CD4-positive, alpha-beta memory T cell (primary cell): ENCODE measurements at places on chromosomes 1 and 21. TPM values are rescaled to one million over a fixed set of nuclear protein-coding genes. Genes with fewer than 3 reads are reported as not detected.
A peak's percentile ranks its signal among the peaks of the same experiment; 100 is the strongest.

GPR3 gene
- total RNA-seq = not detected

DNA sequence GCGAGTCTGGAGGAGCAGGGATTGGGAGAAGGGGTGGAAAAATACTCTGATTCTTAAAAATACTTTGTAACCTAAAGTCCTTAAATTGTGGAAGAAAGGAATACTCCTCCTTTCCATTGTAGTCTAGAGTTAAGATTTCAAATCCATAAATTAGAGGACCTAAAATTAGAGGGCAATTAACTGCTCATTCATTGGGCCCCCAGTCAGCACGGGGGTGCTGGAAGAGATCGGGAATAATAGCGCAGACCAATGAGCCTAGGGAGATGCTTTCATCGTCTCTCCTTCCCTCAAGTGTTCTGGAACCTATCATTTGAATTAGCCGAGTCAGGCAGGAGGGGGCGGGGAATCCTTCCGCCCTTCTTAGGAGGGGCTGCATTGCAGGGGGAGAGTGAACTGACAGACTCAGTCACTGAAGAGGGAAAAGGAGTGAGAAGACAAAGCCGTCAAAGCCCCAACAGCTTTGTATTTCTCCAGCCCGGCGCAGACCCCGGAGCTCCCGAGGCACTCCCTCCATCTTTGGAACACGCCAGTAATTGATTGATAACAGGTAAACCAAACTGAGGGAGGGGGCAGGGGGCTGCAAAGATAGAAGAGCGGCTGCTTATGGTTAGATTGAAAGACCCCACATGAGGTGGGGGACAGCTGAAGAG lies at the start of gene MLLT11:
TSS of gene MLLT11 (plus strand) at position 391 of the 650 bp plus-strand sequence. CDS start 6,828 bp downstream, outside the sequence.
- H3K27me3 ChIP-seq = no peaks in the 10 kb centered on the region
- peaks cover 9% of the 10 kb centered on the region for H3K36me3 ChIP-seq
- H3K27ac ChIP-seq = peak within 1 kb of the TSS; percentile 90
- peaks cover 36% of the 10 kb centered on the region for H3K4me1 ChIP-seq
- H3K4me3 ChIP-seq = peak within 1 kb of the TSS; percentile 93

- no peak for DNase-seq
- no peaks in the 10 kb centered on the region for H3K4me1 ChIP-seq
- no peak overlapping the region for H3K27ac ChIP-seq
- no peaks in the 10 kb centered on the region for H3K27me3 ChIP-seq
Observed at GRCh38 chr21:19440792-19441655, 1037.4 kb upstream of the TMPRSS15 start.

- peaks cover 3% of the 10 kb centered on the region for H3K27me3 ChIP-seq
- no peaks in the 10 kb centered on the region for H3K36me3 ChIP-seq
- no peak overlapping the region for H3K27ac ChIP-seq
- no peak for DNase-seq
- H3K4me1 ChIP-seq = peaks cover 7% of the 10 kb centered on the region
Observed at GRCh38 chr1:72284348-72285073, 2.2 kb upstream of the NEGR1 start.

SH2D1B gene
- total RNA-seq = not detected

DNA sequence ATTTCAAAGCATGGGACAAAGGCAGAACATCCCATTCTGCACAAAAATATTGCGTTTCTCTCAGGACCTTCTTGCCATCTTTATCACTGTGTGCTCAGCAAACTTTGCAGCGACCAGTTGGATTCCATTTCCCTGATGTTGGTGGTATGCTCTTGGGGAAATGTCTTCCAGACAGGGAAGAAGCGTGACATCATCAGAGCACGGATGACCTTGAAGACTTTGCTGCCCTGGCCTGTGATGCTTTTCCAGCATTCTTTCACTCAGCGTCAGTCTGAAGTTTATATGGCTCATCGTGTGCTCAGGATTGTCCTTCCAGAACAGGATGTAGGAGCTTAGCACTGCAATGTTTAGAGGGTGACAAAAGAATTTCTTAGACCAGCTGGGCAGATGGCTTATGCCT lies 131.4 kb upstream of the F3 start:
- no peaks in the 10 kb centered on the region for H3K36me3 ChIP-seq
- no peak overlapping the region for H3K4me3 ChIP-seq
- H3K27me3 ChIP-seq = no peaks in the 10 kb centered on the region

OR2T35 gene
- not detected for total RNA-seq

NR5A2 gene
- total RNA-seq = not detected
